Suprapubic skin (tissue), 4 donors: ENCODE measurements at places on chromosomes 7 and 10.

DNA sequence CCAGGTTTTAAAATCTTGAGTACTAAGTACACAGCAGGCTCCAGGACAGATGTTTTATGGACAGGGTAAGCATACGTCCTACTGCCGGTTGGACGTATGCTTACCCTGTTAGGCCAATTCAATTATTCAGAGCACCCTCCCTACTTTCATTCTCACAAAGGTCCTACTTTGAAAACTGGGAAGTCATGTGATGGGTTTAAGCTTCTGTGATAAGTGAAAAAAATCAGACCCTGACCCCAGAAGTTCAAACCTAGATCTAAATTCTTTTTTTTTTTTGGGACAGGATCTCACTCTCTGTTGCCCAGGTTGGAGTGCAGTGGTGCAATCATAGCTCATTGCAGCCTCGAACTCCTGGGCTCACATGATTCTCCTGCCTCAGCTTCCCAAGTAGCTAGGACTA, 55.2 kb downstream of the HIPK2 start:
- DNase-seq, result no peak

DNA sequence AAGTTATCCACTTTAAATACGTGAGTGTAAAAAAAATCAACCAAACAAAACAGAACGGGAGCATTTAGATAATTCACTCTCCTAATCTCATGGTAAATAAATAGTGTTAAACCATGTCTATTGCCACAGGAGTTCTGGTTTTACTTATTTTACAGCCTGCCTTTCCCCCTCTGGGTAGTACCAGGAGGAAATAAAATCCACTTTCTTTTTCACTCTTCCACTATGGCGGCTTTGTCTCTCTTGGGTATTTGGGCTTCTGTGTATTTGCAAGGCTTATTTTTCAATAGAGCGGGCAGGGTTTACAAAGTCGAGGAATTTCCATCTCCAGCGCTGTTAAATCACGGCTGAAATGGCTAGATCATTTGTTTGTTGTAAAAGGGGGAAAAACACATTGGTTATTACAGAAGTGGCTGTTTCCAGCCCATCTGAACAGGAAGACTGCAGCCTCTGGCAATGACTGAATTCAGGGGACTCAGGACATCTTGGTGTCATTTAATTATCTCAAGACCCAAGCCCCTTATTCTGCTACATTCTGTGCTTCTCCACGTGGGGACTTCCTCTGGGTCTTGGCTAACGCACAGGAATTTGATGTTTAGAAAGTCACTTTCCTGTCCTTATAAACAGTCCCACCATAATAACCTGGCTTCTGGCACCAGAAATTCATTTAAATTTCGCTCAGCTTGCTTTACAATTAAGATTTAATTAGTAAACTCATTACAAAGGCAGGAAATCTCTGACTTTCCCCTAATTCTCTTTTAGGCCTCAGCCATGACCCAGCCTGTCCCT, 323.9 kb downstream of the GATA3 start:
- DNase-seq, result no peak

GRCh38 chr7:44144426-44144967, 3.4 kb upstream of the MYL7 start:
- DNase-seq, result peak; percentile 49

- DNase-seq, result no peak
Observed at GRCh38 chr7:151193203-151193978, 6.3 kb upstream of the ASB10 start.

- peak; percentile 78 for DNase-seq
Observed at GRCh38 chr10:132482090-132482800, 55.3 kb upstream of the INPP5A start.

- DNase-seq, result no peak
Observed at GRCh38 chr7:141709318-141709717, 1.2 kb downstream of the WEE2 start.

GRCh38 chr7:35705932-35706461, 11.1 kb upstream of the HERPUD2 start:
- no peak for DNase-seq

DNA sequence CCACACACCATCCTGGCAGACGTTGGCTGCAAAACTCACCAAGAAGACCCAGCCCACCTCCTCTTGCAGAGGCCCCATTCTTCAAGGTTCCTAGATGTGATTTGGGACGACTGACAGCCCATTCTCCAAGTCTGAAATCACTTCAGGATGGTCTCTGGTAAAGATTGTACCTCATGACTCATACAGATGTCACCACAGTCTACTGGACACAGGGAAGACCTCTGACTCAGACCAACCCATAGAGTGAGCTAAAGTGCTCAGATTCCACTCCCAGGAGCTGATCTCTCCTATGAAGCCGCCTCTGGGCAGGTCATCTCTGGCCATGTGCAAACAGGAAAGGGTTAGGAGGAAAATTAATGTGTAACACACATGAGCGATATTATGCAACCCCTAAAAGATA, 102.4 kb upstream of the VWC2 start:
- no peak for DNase-seq

DNA sequence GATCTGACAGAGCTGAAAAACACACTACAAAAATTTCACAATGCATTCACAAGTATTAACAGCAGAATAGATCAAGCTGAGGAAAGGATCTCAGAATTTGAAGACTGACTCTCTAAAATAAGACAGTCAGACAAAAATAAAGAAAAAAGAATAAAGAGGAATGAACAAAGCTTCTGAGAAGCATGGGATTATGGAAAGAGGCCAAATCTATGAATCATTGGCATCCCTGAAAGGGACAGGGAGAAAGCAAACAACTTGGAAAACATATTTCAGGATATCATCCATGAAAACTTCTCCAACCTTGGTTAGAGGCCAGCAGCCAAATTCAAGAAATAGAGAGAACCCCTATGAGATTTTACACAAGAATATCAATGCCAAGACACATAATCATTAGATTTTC, 804.8 kb upstream of the IGFBP3 start:
- DNase-seq, result no peak

DNA sequence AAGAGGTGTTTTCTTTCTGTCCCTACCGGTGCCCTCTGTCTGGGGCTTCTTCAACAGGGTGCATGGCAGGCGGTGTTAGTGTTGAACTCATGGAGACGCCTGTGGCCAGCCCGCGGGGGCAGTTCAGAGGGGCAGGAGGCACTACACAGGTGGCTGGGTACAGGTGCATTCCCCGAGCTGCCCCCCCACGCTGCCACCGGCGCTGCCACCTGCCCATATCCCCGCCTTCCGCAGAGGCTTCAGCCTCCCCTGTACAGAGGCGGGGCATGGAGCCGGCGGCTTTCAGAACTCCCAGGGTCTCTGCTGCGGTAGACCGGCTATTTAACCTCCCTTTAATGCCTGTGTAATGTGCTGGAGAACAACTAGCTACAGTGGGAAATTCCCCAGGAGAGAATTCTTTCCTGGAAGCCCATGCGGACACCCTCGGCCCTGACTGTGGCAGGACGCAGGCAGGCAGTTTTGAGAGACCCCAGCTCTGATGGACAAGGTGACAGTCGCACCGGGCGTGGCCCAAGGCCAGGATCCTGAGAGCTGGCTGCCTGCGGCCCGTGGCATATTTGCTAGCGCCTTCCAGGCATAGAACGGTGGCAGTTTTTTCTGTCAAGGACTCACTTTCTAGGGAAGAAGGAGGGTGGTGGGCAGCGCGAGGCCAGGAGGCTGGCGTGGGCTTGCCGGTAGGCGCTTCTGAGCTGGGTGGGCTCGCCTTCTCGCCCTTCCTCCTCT, 53.7 kb upstream of the ZNF32 start:
- no peak for DNase-seq

GRCh38 chr10:14173706-14174594, 156.8 kb downstream of the FRMD4A start:
- DNase-seq, result no peak

GRCh38 chr10:129531195-129531968, 64.3 kb downstream of the MGMT start:
- no peak for DNase-seq

GRCh38 chr7:25308906-25309705, 80.8 kb upstream of the NPVF start:
- DNase-seq, result no peak

- no peak for DNase-seq
Observed at GRCh38 chr7:47383072-47383471, 198.8 kb downstream of the TNS3 start.

DNA sequence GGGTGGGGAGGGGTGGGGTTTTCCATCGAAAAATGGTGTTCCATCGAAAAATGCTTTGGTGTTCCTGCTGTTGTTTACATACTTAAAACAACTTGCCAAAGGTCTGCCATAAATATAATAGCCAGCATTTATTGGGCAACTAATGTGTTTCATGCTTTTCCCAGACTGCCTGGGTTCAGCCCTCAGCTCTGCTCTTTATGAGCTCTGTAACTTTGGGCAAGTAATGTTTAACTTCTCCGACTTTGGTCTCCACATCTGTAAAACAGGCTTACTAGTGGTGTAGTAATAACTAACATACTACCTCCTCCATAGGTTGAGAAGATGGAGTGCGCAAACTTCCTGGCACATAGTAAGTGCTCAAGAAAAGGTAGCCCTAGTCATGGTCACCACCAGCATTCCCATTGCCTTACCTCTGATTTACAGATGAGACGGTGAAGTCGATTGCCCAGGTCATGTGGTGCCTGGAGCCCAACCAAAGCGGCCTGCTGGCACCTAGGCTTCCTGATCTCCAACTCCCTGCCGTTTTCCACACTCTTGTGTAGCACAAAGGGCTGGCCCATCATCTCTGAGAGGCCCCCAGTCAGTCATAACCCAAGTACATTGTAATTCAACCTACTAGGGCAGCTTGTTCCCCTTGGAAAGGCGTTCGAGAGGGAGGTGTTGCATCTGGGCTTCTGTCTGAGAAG, 8.9 kb downstream of the ZMIZ1 start:
- no peak for DNase-seq

DNA sequence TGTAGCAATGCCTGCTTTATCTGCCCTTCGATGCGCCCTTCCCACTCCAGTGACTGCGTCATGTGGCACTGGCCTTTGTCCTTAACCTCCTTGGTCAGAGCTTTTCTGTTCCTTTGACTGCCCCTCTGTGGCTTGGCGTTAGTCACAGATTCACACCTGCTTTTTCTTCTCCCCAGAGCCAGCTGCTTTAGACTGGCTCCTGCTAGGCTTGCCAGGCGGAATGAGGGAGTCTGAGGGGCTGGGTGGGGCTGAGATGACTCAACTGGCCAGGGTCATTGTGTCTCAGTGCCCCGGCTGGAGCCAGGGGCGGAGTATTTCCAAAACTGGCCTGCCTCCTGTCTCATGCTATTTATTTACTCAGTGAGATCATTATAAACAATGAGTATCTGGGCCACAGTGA, 194.1 kb downstream of the EMX2 start:
- DNase-seq, result no peak

DNA sequence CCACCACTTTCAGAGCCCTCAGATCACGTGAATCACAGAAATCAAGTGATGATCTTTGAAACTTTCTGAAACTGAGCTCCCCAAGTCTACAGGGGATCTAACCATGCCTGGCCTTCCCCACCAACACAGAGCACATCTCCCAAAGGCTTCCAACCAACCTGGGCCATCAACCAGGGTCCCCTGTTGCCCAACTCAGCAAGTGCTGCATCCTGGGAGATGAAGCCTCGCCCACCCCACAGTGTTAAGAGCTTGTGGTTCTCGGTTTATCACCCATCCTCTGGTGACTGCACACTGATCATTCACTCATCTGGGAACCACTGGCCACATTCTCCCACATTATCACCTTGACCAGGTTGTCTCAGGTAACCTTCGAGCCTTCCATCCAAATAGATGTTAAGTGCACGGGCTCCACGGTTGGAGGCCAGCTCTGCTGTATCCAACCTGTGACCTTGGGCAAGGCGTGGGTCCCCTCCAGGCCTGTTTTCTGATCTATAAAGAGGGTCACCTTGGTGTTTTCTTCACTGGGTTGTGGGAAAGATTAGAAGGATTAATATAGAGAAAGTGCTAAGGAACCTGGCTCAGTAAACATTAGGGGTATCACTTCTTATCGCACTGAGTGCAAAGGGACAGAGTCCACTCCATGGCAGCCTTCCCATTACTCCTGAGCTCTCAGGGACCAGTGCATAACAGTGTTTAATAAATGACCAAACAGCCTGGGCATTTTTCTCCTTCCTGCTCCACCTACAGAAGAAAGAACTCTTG, 3.6 kb downstream of the ZNF488 start:
- no peak for DNase-seq

GRCh38 chr7:88256906-88257305, 37.1 kb upstream of the SRI start:
- DNase-seq, result no peak

DNA sequence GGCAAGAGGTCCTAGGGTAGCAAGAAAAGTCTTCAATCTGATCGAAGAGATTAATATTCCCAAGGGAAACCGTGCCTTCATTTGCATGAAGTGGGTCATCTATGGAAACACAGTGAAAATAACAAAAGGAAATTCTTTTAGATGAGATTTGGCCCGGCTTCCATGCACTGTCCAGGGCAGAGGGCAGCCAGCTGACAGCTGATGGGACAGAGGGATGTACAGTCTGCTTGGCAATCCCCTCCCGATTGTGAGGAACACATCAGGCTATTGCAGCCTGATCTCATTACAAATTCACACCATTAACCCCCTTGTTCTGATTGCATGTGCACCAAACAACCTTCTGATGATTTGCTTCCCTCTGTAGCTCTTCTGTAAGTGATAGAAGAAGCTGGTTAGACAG, 105.3 kb downstream of the FRMD4A start:
- no peak for DNase-seq

GRCh38 chr7:44147026-44147991, 6.2 kb upstream of the MYL7 start:
- DNase-seq, result peak; percentile 73

DNA sequence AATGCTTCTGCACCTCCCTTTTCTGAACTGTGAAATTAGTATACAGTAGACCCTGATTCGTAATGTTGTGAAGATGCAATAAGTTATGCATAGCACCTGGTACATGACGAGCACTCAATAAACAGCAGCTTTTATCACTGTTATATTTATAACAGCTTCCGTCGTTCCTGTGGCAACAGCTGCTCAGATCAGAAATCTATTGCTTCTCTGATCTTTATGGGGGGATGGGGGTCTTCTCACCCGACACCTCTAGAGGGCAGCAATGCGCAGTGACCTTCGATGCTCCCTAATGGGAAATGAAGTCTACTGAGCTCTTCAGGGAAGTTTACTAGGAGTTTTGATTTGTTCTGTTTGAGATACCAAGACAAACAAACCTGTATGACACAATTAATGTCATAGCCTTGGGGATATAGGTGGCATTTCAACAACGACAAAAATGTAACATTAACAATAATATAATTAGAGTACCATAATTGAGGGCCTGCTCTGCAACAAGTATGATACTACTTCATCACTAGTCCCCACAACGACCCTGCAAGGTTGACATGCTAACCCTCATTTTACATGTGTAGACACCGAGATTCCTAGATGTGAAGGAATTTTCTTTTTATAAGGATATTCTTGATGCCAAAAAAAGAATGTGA, 289.6 kb downstream of the SFMBT2 start:
- DNase-seq, result no peak

- peak; percentile 40 for DNase-seq
Observed at GRCh38 chr7:151626422-151627115, 106.9 kb upstream of the RHEB start.

GRCh38 chr10:129637010-129637409, 170.0 kb downstream of the MGMT start:
- DNase-seq, result no peak

- DNase-seq, result no peak
Observed at GRCh38 chr10:74841265-74841973, 15.0 kb downstream of the KAT6B start.
